CD4-positive, alpha-beta T cell treated with Interleukin-17A for 4 hours (primary cell): ENCODE measurements at places on chromosomes 5 and 9.

GRCh38 chr9:95086564-95086955 lies 230.9 kb downstream of the FANCC start:
- no peak for DNase-seq

DNA sequence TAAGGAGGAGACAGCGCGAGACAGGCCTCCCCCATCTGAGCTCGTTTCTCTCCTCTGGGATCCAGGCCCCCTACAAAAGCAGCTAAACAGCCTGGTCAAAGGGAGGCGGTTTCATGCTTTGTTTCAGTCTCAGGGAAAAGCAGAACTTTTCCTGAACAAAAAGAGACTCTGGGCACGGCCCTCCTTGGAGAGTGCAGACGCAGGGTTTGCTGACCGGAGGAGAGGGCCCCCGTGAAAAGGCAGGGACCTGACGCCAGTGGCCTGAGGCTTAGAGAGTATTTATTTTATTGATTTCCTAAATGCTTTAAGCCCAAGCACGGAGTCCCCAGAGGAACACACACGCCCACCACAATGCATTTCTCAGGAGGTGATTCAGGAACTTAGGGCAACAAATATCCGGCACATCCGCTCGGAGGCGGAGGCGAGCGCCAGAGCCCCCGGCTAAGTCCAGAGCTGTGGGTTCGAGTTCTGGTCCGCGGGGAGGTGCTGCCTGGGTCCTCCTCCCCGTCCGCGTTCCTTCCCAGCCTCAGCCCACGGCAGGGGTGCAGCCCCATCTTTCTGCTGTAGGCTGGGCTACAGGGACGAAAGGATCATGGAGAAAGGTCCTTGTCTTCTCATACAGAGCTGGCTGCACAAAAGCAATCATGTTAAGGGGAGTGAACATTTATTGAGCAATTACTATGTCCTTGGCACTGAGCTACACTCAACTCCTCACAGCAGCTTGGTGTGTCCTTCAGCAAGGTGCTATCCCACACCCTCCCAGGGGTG lies 40.0 kb downstream of the PTGES start:
- DNase-seq = peak; percentile 15

GRCh38 chr5:35003018-35003957 lies 44.5 kb downstream of the AGXT2 start:
- peak; percentile 63 for DNase-seq

GRCh38 chr9:134275375-134275774 lies 50.9 kb upstream of the RXRA start:
- DNase-seq = no peak

DNA sequence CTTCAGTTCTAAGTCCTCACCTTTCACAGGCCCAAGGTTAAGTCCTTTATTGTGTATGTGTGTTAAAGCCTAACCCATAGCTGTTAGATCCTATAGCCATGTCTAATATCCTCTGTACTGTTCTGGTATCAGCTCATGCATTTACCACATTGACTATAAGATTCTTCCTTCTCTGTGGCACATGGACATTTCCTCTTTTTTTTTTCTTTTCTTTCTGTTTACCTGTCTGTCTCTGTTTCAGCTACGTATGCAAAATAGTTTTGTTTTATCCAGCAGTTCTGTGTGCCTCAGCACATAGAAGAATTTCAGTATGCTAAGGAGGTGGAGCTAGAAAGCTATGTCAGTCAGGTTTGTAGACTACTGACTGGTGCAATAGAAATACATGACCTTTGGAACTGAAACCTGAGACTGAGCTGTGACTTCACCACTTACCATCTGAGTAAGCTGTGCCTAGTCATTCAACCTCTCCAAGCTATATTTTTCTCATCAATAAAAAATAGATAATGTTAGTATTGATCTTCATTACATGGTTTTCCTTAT lies 155.6 kb upstream of the VLDLR start:
- DNase-seq = no peak

DNA sequence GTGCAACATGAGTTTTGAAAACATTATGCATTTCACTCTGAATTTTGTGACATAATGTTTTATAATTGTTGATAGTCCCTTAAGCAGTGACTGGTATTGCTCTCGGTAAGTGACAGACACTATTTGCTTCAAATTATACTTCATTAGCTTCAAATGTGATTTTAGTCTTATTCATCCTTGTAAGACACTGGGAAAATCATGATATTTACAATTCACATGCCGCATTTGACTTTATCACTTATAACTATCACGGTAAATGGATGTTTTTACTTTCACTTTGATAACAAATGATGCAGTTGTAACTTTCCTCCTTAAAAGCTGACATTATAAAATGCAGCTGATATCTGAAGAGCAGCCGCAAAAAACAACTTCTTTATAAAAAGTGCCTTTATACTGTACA lies 44.1 kb upstream of the ITGA2 start:
- no peak for DNase-seq

- no peak for DNase-seq
Measured at GRCh38 chr5:95725937-95726810, 5.0 kb upstream of the RHOBTB3 start.

DNA sequence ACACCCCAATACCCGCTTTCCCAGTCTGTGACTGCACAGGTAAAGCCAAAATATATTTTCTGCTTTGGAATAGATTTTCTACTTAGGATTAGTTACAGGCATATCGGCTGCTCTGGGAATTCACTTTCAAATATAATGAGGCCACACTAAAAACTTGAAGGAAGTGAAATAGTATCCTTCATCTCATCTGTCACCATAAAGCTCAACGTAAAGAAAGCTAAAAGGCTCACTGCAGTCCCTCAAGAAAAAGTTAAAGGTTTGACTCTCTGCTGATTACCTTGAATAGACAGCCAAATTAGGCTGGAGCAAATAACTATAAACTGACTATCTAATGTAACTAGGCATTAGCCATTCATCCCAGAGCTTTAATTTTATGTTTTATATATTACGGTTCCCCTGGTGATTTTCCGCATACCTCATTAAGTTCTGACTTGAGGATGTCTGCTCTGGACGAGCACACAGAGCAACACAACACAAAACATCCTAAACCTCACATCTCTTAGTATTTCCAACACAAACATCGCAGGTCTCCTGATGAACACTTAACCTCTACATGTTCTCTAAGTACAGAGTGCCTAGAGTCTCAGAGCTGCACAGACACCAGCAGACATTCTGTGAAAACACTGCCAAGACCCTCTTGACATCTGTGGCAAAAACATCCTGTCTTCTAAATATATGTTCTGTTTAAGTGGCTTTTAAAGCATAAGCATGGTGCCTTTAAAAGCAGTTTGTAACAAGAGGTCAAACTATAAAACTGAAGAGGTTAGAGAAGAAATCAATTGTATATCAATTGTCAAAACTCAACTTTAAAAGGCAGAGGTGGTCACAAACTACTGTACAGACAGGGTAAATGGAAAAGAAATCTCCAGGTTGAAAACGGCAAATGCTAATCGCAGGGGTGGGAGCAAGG lies 35.4 kb downstream of the ELAVL2 start:
- DNase-seq = no peak

GRCh38 chr5:51860532-51861018 lies 477.3 kb downstream of the ISL1 start:
- DNase-seq = no peak

GRCh38 chr5:174765540-174765939 lies 41.2 kb downstream of the MSX2 start:
- no peak for DNase-seq

DNA sequence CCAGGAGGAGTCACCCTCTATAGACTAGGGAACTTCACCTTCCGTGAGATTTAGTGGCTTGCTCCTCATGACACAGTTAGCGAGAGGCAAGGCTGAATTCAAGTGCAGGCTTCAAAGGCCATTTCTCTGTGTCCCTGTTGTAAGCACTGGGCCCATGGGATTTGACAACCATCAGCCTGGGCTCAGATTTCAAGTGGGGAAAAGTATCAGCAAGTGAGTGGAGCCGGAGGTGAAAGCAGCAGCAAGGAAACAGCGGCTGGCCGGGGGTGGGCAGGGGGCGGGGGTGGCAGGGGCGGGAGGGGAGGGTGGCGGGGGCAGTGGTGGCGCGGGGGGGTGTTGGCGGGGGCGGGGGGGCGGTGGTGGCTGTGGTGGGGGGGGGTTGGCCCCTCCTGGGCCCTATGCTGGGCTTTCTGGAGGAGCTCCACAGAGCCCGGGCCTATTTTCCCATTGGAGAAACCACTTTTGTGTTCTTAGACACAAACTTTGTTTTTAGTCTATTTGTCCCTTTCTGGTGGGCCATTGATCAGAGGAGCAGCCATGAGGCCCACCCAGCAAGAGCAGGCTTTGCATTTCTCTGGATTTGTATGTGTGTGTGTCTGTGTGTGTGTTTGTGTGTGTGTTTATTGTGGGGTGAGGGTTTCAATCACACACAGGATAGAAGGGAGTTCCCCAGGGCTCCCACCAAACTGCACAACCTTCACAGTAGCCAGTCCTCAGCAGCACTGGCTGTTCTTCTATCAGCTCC lies 165.4 kb upstream of the RAI14 start:
- no peak for DNase-seq

- DNase-seq = no peak
Measured at GRCh38 chr5:107874795-107875194, 204.1 kb upstream of the EFNA5 start.

GRCh38 chr9:94622087-94622800 lies 17.1 kb downstream of the FBP1 start:
- no peak for DNase-seq

GRCh38 chr5:116629168-116629567 lies 54.5 kb upstream of the SEMA6A start:
- DNase-seq = no peak

GRCh38 chr5:69335341-69335935 lies 2.8 kb upstream of the CCDC125 start:
- DNase-seq = no peak

DNA sequence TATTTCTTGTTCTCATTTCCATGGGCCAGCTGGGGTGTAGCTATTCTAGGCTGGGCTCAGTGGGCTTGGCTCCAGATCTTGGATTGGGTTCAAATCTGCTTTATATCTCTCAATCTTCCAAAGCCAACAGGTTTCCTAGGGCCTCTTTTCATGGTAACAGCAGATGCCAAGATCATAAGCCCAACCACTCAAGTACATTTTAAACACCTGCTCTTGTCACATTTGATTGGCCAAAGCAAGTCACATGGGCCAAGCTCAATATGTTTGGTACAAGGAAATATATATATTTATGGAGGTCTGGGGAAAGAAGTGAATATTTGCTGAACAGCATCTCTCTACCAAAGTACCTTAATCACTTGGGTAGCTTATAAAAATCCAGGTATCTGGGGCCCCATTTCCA lies 49.5 kb downstream of the MRRF start:
- DNase-seq = no peak

DNA sequence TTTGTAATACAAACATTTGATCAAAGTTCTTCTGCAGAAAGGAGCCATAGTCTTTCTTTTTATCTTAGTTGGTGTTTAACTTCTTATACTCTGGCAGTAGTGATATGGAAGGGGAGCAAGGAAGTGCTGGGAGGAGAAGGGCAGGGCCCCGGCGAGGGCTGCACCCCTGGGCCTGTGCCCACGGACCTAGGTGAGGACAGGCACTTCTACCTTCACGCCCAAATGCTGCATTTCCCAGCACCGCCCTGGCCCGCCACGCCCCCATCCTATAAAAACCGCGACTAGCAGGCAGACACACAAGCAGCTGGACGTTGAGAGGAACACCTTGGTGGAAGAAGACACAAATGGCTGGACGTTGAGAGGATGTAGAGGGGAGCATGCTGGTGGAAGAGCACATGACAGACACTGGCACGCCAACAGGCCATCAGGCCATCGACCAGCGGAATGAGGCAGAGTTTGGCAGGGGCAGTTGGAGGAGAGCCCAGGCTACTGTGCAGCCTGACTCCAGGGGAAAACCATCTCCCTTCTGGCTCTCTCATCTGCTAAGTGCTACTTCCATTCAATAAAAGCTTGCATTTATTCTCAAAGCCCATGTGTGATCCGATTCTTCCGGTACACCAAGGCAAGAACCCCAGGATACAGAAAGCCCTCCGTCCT lies 81.5 kb upstream of the C9orf72 start:
- no peak for DNase-seq

- no peak for DNase-seq
Measured at GRCh38 chr5:124614105-124614504, 132.3 kb downstream of the ZNF608 start.

DNA sequence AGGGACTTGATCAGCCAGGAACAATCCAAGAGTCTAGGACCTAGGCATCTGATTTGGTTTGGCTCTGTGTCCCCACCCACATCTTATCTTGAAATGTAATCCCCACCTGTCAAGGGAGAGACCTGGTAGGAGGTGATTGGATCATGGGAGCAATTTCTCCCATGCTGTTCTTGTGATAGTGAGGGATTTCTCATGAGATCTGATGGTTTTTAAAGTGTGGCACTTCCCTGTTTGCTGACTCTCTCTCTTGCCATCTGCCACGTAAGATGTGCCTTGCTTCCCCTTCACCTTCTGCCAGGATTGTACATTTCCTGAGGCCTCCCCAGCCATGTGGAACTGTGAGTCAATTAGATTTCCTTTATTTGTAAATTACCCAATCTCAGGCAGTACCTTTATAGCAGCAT lies 201.7 kb upstream of the ACTBL2 start:
- DNase-seq = no peak

DNA sequence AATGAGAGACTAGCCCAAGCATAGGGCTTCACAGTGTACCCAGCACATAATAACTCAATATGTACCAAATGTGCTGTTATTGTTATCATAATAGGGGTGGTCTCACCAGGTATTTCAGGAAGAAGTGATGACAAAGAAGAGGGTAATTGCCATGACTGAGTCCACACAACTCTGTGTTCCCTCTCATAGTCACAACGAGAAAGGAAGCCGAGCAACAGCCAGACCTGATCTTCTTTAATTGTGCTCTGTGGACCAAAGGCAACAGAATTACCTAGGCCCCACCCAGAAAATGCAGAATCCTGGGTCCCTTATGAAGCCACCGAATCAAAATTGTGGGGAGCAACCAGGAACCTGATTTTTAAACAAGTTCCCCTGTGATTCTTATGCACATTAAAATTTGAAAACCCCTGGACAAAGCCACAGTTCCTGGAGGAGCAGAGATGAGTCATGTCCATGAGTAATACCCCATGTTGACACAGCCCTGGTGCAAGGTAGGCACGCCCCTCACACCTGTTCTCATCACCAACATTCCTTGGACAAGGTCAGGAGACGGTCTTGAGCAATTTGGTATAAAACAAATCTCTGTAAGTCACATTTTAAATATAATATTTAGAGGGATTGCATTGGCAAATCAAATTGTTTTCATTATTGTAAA lies 5.2 kb downstream of the FGF1 start:
- DNase-seq = no peak

- DNase-seq = no peak
Measured at GRCh38 chr5:16192311-16192710, 12.7 kb upstream of the MARCHF11 start.
